Activated T-cell treated with anti-CD3 and anti-CD28 coated beads, Interleukin-2, amount 50 U/mL, for 72 hours (primary cell): ENCODE measurements at places on chromosomes 1 and 21. TPM values are rescaled to one million over a fixed set of nuclear protein-coding genes. Genes with fewer than 3 reads are reported as not detected.

DNA sequence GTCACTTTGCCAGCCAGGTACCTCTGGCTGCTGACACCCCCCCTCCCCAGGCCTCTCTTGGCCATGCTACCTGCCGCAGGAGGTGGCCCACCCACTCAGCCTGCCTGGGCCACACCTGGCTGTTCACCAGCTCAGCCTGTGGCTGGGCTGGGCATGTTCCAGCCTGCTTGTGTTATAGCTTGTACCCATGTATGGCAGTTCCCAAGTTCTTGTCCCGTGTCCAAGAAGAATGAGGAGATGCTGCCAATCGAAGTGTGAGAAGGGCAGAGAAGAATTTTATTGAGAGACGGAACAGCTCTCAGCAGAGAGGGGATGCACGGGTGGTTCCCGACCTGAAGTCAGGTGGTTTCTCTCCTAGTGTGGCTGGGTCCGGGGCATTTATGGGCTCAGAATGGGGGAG, 3.9 kb upstream of the MMEL1 start:
- H3K27ac ChIP-seq: no peak overlapping the region
- no peaks in the 10 kb centered on the region for H3K4me1 ChIP-seq
- no peak for DNase-seq

DNA sequence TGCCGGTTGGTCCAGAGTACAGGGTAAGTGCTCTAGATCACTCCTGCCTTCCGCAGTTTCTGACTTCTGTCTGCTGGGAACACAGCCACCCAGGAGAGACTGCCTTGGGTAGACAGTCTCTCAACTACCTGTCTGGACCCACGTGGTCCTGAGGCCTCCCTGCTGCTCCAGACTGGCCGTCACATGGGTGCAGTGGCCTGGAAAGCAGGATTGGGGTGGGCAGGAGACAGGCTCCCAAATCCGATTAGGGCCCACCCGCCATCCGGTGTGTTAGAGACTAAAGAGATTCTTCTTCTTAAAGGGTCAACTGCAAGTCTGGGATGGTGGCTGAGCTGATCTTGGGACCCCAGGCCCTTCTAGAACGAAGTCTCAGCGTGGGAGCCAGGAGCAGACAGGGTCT, 105.5 kb downstream of the EBNA1BP2 start:
- DNase-seq: no peak
- no peaks in the 10 kb centered on the region for H3K4me1 ChIP-seq
- H3K27me3 ChIP-seq: no peaks in the 10 kb centered on the region
- H3K4me3 ChIP-seq: no peak overlapping the region

DNA sequence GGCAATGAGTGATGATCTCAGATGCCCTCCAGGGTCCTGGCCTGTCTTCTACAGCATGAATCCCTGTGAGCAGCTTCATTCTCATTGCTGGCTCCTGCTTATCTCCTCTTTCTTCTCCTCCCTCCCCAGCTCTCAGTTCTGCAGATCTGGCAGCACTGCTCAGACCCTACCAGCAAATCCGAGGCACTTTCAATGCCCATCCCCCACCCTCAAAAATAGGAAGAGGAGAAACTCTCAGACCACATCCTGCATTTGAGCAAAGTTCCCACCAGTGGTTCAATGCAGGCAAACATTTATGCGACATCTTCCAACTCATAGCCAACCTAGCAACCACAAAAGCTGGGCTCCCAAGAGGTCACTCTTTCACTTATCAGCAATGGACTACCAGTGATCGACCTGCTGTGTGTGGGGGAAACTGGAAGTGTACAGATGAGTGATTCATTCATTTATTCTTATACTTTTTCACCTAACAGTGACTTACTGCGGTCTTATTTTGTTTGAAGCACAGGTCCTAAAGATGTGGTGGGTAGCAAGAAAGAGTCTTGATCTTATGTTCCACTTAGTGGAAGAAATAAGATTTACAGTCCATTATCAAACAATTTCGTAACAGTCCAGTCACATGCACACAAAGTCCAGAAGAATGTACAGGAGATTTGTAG, 5.8 kb upstream of the CHI3L2 start:
- H3K27ac ChIP-seq: peak overlapping the region; percentile 81
- peak; percentile 77 for DNase-seq
- peak overlapping the region; percentile 89 for H3K4me3 ChIP-seq
- H3K27me3 ChIP-seq: no peaks in the 10 kb centered on the region
- peaks cover 8% of the 10 kb centered on the region for H3K36me3 ChIP-seq

GRCh38 chr21:19981938-19982337, 1016.3 kb upstream of the NCAM2 start:
- no peaks in the 10 kb centered on the region for H3K27me3 ChIP-seq
- no peak for DNase-seq
- H3K4me3 ChIP-seq: no peak overlapping the region
- H3K27ac ChIP-seq: no peak overlapping the region
- no peaks in the 10 kb centered on the region for H3K36me3 ChIP-seq
- no peaks in the 10 kb centered on the region for H3K4me1 ChIP-seq

DNA sequence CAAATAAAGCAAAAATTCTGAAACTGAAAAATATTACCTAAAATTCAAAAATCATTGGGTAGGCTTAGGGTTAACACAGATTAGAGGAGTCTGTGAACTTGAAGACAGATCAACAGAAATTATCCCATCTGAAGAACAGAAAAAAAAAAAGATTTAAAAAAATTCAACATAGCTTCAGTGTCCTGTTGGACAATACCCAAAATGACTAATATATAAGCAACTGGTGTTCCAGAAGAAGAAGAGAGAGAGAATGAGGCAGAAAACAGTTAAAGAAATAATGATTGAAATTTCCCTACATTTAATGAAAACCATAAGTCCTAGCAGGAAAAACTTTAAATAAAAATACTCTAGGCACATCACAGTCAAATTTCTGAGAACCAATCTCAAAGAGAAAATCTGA, 31.5 kb downstream of the TMCO1 start:
- H3K27me3 ChIP-seq: no peaks in the 10 kb centered on the region
- H3K36me3 ChIP-seq: peaks cover 2% of the 10 kb centered on the region
- H3K4me3 ChIP-seq: no peak overlapping the region
- no peaks in the 10 kb centered on the region for H3K4me1 ChIP-seq
- H3K27ac ChIP-seq: no peak overlapping the region

GRCh38 chr1:12178511-12178910, 11.7 kb downstream of the TNFRSF1B start:
- peaks cover 86% of the 10 kb centered on the region for H3K4me1 ChIP-seq
- DNase-seq: no peak
- H3K4me3 ChIP-seq: peak overlapping the region; percentile 92

GRCh38 chr1:78892260-78892840, 114.2 kb downstream of the ADGRL4 start:
- H3K36me3 ChIP-seq: no peaks in the 10 kb centered on the region
- no peak for DNase-seq
- H3K4me3 ChIP-seq: no peak overlapping the region
- no peaks in the 10 kb centered on the region for H3K4me1 ChIP-seq
- H3K27ac ChIP-seq: no peak overlapping the region

GRCh38 chr1:82215056-82215852, 414.5 kb downstream of the ADGRL2 start:
- no peaks in the 10 kb centered on the region for H3K27me3 ChIP-seq
- H3K4me1 ChIP-seq: no peaks in the 10 kb centered on the region
- no peak overlapping the region for H3K27ac ChIP-seq

DNA sequence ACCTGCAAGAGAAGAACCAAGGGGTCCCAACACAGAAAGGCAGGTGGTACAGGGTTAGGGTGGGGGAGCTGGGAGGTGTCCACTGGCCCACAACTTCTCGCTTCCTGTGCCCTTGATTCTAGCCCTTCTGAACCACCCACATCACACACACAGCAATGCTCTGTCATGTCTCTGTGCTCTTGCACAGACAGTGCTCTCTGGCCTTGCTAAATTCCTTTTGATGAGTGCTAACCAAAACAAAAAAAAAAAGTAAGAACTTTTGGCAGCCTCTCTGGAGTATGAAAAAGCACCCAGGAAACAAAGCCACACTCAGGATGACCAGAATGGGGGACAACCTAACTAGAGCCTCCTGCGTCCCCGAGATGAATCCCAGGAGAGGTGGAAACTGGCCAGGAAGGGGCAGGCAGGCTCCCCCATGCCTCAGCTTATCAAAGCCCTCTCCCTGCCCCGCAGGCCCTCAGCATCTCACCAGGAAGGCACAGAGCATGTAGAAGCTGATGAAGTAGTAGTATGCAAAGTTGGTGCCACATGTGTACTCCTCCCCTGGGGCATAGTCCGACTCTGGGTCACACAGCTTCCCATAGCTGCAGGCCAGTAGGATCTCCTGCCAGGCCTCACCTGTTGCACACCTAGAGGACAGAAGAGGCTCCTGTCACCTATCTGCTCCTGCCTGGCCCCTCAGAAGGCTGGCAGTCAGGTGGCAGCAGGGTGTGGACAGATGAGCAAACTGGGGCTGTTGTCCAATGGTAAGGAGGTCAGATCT, 27.2 kb upstream of the KIF21B start:
- no peak overlapping the region for H3K27ac ChIP-seq
- H3K4me3 ChIP-seq: no peak overlapping the region
- H3K36me3 ChIP-seq: no peaks in the 10 kb centered on the region
- DNase-seq: no peak

- no peak overlapping the region for H3K27ac ChIP-seq
- H3K27me3 ChIP-seq: peaks cover 43% of the 10 kb centered on the region
- DNase-seq: no peak
- no peaks in the 10 kb centered on the region for H3K4me1 ChIP-seq
- no peaks in the 10 kb centered on the region for H3K36me3 ChIP-seq
- no peak overlapping the region for H3K4me3 ChIP-seq
Measured at GRCh38 chr1:202659974-202660373, 50.3 kb downstream of the SYT2 start.

DNA sequence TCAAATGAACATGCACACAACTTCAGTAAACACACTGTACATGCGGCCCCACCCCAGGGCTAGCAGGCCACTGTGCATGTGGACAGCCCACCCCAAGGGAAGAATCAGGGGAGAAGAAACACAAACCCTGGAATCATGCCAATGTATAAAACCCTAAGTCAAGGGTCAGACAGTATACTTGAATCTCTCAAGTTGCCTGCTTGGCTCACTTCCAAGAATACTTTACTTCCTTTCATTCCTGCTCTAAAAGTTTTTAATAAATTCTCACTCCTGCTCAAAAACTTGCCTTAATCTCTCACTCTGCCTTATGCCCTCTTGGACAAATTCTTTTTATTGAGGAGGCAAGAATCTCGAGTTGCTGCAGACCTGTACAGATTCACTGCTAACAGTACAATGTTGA, 231.2 kb upstream of the CACYBP start:
- DNase-seq: no peak
- H3K36me3 ChIP-seq: no peaks in the 10 kb centered on the region
- peaks cover 15% of the 10 kb centered on the region for H3K4me1 ChIP-seq
- no peak overlapping the region for H3K27ac ChIP-seq

- peaks cover 2% of the 10 kb centered on the region for H3K36me3 ChIP-seq
- no peak for DNase-seq
- H3K27me3 ChIP-seq: no peaks in the 10 kb centered on the region
- H3K4me3 ChIP-seq: peak overlapping the region; percentile 54
Measured at GRCh38 chr1:211676761-211677160, 1.3 kb upstream of the NEK2 start.

- H3K36me3 ChIP-seq: no peaks in the 10 kb centered on the region
- H3K4me3 ChIP-seq: no peak overlapping the region
- H3K4me1 ChIP-seq: peaks cover 25% of the 10 kb centered on the region
- H3K27me3 ChIP-seq: no peaks in the 10 kb centered on the region
Measured at GRCh38 chr1:41637367-41637766, 152.9 kb upstream of the EDN2 start.

GRCh38 chr1:170494369-170494768, 37.6 kb upstream of the GORAB start:
- no peaks in the 10 kb centered on the region for H3K27me3 ChIP-seq
- H3K36me3 ChIP-seq: no peaks in the 10 kb centered on the region

DNA sequence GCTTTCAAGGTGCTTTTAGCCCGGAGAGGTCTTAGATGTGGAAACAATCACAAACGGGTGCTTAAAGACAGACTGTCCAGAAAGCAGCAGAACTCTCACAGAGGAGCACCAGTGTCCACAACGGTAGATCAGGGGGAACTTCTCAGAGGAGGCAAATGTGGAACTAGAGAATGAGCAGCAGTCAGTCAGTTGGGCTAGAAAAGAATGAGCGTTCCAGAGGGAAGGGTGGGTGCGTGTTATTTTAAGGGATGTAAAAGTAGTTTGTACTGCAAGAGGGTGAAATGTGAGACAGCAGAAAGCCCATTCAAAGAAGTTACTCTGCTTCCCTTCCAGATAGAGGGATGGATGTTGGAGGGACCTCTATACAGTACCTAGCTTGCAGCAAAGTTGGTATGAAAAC, 30.9 kb downstream of the RGS5 start:
- DNase-seq: no peak
- no peak overlapping the region for H3K4me3 ChIP-seq
- H3K36me3 ChIP-seq: no peaks in the 10 kb centered on the region

- DNase-seq: no peak
- no peak overlapping the region for H3K27ac ChIP-seq
- peaks cover 13% of the 10 kb centered on the region for H3K27me3 ChIP-seq
Measured at GRCh38 chr21:31988492-31989290, 115.9 kb downstream of the HUNK start.

GRCh38 chr1:33814166-33814565, 49.7 kb upstream of the HMGB4 start:
- DNase-seq: no peak
- H3K27me3 ChIP-seq: peaks cover 22% of the 10 kb centered on the region
- H3K4me3 ChIP-seq: no peak overlapping the region
- no peaks in the 10 kb centered on the region for H3K4me1 ChIP-seq
- no peaks in the 10 kb centered on the region for H3K36me3 ChIP-seq

DNA sequence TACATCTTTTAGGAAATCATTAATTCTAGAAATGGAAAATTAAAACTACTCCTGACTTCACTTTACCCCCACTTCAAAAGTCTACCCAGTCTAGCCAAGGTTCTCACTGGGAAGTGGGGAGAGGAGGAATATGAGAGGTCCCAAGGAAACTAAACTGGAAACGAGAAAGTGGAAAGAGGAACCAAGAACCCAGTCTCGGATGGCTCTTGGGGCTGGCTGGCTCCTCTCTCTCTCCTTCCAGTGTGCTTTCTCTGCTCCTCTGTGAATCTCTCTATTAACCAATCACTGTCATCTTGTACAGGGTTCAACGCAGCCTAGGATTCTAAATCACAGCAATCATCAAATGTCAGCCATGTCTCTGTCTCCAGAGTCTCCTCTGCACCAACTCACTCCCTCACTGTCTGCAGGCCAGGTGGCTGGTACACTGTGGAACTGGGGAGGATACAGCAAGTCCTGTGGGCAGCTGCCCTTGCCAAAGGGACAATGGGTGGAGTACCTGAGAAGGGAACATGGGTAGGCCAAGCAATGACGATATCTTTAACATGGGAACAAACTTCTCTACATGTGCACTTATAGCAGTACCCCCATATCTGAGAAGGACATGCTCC, 33.7 kb downstream of the GNB1 start:
- no peak for DNase-seq
- no peak overlapping the region for H3K4me3 ChIP-seq
- H3K27ac ChIP-seq: no peak overlapping the region
- no peaks in the 10 kb centered on the region for H3K27me3 ChIP-seq
- peaks cover 12% of the 10 kb centered on the region for H3K36me3 ChIP-seq

The GBP6 gene
- 3.3 TPM for total RNA-seq

The ASPM gene
- 56.9 TPM for total RNA-seq

The CRP gene
- total RNA-seq: not detected

The PEX19 gene
- 49.1 TPM for total RNA-seq

The MEGF6 gene
- total RNA-seq: 4.9 TPM

The IFI44L gene
- 62.5 TPM for total RNA-seq

The ABCA4 gene
- total RNA-seq: 0.53 TPM

The KCNJ9 gene
- total RNA-seq: 0.05 TPM

The ICOSLG gene
- 3.2 TPM for total RNA-seq

The OR10J1 gene
- not detected for total RNA-seq
